ENCODE measurements at places on chromosomes 5 and 9.
A peak's percentile ranks its signal among the peaks of the same experiment; 100 is the strongest.

DNA sequence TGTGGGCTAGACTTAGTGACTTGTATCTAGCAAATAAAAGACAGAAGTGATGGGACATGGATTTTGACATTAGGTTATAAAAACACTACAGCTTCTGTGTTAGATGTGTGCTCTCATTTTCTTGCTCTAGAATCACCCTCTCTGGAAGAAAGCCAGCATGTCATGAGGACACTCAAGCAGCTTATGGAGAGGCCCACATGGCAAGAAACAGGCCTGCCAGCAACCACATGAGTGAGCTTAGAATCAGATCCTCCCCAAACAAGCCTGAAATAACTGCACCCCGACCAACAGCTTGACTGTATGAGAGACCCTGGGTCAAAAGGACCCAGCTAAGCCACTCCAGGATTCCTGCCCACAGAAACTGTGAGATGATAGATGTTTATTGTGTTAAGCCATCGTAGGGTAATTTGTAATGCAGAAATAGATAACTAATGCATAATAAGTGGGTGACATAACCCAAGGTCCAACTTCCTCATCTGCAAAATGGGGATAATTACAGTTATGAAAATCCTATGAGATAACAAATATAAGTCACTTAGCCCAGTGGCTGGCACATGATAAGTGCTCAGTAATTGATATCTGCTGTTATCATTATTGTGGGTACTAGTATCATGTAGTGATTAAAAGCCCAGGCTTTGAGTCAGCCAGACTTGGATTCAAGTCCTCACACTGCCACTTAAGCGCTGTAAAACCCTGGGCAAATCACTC is 86.5 kb downstream of the KLHL3 start:
- no peak for DNase-seq

GRCh38 chr5:69293882-69294281 is 38.7 kb downstream of the CCDC125 start:
- DNase-seq: no peak

DNA sequence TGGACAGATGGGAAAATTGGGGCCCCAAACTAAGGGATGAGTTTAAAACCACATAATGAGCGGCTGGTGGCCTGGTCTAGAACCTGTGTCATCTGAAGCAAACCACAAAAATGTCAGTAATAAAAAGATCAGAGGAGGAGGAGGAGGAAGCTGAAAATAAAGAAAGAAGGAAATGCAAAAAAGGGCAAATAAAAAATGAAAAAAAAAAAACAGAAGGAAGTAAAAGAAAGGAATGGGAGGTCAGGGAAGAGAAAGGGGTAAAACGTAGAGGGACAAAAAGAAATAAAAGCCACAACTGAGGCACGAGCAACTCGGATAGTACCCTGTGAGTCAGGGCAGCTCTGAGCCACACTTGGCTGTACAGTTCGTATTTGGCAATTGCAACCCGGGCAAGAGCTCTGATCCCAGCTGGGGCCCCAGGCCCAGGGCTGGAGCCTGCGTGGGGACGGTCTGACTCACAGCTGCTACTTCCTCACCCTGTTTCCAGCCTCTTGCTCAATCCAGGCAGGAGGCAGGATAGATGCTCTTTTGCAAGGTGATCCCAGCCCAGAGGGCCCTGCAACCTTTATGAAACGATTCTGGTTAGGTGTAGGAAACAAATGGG is 137.9 kb upstream of the TRIM32 start:
- DNase-seq: no peak

- no peak for DNase-seq
These were observed 32.1 kb upstream of the IL6ST start for GRCh38 chr5:56026863-56027300.

GRCh38 chr9:113721856-113722255 is 154.3 kb upstream of the ZNF618 start:
- DNase-seq: no peak

DNA sequence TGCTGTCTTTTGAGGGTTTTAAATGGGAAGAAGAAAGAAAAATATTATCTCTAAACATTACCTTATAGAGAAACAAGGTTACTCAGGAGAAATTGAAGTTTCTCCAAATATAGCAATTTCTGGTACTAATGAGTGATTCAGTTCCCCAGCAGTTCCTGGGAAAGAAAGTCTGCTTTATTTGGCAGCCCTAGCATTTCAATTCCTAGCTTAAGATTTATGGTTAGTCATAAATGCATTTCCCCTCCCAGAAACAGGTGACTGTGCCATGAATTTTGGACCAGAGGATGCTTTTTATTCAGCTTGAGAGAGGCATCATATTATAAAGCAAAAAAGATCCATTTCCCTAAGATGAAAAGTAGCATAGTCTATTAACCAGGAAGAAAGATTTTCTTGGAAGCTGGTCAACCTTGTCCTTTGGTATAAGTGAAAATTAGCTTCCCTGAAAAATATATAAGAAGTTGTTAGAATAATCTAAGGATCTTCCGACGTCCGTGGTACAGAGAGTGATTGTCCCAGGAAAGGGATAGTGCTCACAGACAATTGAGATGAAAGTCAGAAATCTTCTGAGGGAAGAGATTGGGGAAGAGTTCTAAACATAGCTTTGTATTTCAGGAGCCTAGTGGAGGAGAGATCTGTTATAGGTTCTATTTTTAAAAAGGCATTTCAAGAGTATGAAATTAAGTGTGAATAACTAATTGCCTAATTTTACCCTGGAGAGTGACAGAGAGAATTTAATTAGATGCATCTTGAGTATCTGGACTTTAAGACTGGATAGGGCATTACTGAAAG is 164.9 kb downstream of the ESM1 start:
- no peak for DNase-seq

- peak; percentile 11 for DNase-seq
These were observed 35.2 kb upstream of the SPATA31C2 start for GRCh38 chr9:88173378-88173999.

GRCh38 chr5:157370967-157371366 is 89.0 kb upstream of the NIPAL4 start:
- no peak for DNase-seq

GRCh38 chr9:137286975-137287383 is 9.5 kb downstream of the TOR4A start:
- no peak for DNase-seq

DNA sequence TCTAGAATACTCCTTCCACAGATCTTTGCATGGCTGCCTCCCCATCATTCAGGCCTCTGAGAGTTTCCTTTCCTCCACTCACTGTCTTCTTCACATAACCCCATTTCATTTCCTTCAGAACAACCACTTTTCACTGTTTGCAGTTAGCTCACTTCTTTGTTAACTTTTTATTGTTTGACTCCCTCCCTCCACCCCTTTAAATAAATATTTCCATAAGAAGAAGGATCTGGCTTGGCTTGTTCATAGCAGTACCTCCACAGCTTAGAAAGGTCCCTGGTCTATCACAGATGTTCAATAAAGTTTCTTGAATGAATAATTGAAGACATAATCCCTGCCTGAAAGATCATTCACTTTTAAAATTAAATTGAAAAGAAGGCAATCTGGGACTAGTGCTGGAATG is 661.6 kb downstream of the ACTL7B start:
- DNase-seq: no peak

GRCh38 chr5:90294604-90295003 is 115.0 kb downstream of the CETN3 start:
- DNase-seq: no peak

- no peak for DNase-seq
These were observed 201.7 kb upstream of the TARS1 start for GRCh38 chr5:33238826-33239695.
